Renal cortical epithelial cell (primary cell): ENCODE measurements at places on chromosomes 13 and 19. TPM values are rescaled to one million over a fixed set of nuclear protein-coding genes. Genes with fewer than 3 reads are reported as not detected.

The RGCC gene
- 1.9 and 3.0 TPM in 2 replicates for total RNA-seq

The MRPL4 gene
- total RNA-seq, result 23.1 and 29.5 TPM in 2 replicates

The IL17D gene
- 0.35 TPM in 1 of 2 replicates, not detected in the other for total RNA-seq

The SRRM5 gene
- 0.05 TPM in 1 of 2 replicates, not detected in the other for total RNA-seq

The CYP2S1 gene
- 2.2 and 3.1 TPM in 2 replicates for total RNA-seq

The RNF113B gene
- total RNA-seq, result not detected in 2 replicates

The ZNF714 gene
- 6.1 and 7.6 TPM in 2 replicates for total RNA-seq

The BRSK1 gene
- total RNA-seq, result 0.52 and 4.5 TPM in 2 replicates

The KLK6 gene
- total RNA-seq, result 1.0 and 16.8 TPM in 2 replicates

The PLIN5 gene
- total RNA-seq, result 0.17 and 0.40 TPM in 2 replicates

The CEACAM4 gene
- total RNA-seq, result not detected in 2 replicates

The SELENOV gene
- not detected in 2 replicates for total RNA-seq

The PGLYRP1 gene
- not detected in 2 replicates for total RNA-seq
